Common myeloid progenitor, CD34-positive (primary cell): ENCODE measurements at places on chromosomes 1 and 21.
A peak's percentile ranks its signal among the peaks of the same experiment; 100 is the strongest.

GRCh38 chr1:18960821-18961220 is 4.3 kb upstream of the IFFO2 start:
- no peak for DNase-seq

GRCh38 chr1:81228926-81229325 is 571.8 kb upstream of the ADGRL2 start:
- DNase-seq: no peak

- DNase-seq: no peak
Measured at GRCh38 chr1:51523931-51524330, 4.9 kb upstream of the EPS15 start.

GRCh38 chr21:34942911-34943310 is 106.2 kb downstream of the RUNX1 start:
- DNase-seq: peak; percentile 83

GRCh38 chr1:54137534-54138061 is 15.2 kb downstream of the CDCP2 start:
- peak; percentile 57 for DNase-seq

GRCh38 chr1:105485207-105485606 is 1571.3 kb upstream of the PRMT6 start:
- no peak for DNase-seq

DNA sequence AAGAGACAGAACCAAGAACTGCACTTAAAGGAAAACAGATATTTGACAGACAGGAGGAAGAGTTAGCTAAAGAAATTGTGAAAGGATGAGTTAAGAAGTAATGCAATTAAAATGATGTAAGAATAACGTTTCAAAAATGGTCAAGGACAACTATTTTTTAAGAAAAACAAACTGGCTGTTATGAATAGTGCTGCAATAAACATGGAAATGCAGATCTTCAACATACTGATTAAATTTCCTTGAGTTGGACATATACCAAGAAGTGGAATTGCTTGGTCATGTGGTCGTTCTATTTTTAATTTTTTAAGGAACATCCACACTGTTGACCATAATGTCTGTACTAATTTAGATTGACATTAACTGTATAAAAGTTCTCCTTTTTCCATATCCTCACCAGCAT is 23.1 kb upstream of the PHTF1 start:
- DNase-seq: no peak

DNA sequence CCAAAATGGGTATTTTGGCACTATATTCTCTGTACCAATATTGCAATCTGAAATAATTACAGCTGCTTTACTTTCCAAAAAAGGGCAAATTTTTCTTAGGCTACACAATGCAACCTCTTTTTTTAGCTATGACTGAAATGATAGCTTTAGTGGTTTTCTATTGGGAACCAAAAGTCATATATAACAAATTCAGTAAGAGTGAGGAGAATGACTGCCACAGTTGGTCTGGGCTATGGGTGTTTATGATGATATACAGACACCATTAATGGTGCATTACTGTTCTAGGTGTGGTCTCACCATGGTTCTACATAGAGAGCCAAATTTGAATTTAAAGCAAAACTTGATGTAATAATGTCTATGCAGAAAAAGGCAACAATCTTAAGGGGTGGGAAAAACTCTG is 72.3 kb upstream of the PTBP2 start:
- DNase-seq: no peak

DNA sequence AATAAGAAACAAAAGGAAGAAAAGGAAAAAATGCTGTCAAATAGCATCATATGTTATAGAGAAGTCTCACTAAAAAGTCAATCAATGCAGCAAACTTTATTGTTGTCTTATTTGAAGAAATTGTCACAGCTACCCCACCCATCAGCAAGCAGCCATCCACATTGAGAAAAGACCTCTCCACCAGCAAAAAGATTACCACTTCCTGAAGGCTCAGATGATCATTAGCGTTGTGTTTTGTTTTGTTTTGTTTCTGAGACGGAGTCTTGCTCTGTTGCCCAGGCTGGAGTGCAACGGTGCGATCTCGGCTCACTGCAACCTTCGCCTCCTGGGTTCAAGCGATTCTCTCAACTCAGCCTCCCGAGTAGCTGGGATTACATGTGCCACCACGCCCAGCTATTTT is 29.0 kb downstream of the ATP2B4 start:
- no peak for DNase-seq

- DNase-seq: peak; percentile 21
Measured at GRCh38 chr1:209850342-209850979, 22.7 kb downstream of the UTP25 start.

DNA sequence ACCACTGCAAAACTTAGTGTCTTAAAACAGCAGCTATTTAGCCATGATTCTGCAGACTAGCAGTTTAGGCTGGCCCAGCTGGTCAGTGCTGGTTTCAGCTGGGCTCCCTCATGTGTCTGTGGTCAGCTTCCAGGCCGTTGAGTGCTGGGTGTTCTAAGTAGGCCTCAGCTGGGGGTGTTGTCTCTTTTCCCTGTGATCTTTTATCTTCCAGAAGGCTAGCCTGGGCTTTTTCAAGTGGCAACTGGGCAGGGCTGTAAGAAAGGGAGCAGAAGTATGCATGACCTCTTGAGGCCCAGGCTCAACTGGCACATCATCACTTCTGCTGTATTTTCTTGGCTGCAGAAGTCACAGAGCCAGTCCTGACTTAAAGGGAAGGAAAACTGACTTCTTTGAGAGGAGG is 136.1 kb downstream of the KIF26B start:
- no peak for DNase-seq

DNA sequence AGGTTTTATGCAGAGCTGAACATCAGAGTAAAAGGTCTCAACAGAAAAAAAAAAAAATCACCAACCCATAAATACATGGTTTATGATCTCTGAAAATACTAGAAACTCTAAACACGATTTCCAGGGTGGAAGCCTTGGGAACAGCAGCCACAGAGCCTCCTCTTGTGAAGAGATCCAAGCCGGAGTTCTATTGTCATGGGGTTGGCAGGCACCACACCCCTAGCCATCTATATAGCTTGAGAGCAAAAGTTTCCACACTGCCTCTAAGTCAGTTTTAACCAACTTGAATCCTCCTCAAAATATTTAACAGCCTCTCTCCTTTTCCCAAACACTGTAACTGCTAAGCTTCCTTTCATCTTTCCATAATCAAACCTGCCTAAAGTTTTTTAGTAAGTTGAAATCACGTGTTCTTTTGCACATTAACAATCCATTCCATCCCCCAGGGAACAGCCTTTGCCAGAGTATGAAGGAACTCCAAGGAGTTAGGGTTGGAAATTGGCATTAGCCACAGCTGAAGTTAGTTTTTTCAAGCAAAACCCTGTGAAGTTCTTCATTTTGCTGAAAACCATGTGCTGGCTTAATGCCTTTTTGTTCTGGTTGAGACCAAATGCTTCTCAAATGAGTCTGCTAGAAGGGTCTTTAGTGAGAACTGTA is 13.8 kb upstream of the SEC16B start:
- no peak for DNase-seq

DNA sequence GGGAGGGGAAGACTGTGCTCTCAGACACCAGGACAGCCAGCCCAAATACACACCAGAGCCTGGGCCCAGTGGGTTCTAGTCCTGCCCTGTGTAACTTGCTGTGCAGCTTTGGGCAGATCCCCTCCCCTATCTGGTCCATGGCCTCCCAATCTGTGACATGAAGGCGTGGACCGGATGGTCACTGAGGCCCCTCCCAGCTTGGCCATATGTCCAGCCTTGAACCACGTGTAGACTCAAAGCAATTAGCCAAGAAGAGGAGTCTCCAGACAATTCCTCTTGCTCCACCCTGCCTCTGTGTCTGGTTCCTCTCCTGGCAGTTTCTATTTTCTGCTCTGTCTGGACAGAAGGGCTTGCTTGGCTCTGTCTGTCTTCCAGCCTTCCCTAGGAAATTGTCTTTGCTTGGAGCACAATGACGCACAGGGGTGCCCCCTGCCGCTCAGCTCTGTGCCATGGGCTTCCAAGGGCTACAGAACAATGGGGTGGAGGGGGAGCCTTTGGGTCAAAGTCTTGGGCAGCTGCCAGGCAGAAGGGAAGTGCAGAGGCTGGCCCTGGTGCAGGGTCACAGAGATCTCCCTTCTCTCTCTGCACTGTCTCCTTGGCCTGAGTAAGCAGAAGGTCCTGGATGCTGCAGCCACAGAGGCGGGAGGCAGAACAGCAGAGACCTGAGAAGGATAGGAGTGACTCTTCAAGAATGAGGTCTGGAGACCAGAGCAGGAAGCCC is 66.1 kb downstream of the TENT5C start:
- peak; percentile 38 for DNase-seq

- peak; percentile 72 for DNase-seq
Measured at GRCh38 chr1:200409203-200409760, 554 bp downstream of the ZNF281 start.

DNA sequence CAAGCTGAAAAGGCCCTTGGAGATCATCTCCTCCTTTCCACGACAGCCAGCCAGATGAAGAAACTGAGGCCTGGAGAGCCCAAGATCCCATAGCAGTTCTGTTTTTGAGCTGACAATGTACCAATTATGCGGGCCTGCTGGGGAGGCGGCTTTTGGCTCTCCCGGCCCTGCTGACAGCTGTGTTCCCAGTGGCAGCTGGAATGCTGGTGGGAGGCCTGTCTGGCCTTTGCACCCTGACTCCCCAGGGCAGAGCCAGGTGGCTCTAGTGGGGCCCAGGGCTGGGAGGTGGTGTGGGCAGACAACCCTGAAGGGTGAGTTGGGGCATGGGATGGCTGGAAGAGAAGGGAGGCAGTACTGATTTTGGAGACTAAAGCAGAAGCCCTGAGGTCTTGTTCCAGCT is 30.7 kb upstream of the WASF2 start:
- no peak for DNase-seq

GRCh38 chr1:147892731-147893214 is 9.8 kb upstream of the GJA8 start:
- DNase-seq: peak; percentile 64

GRCh38 chr1:116375148-116375886 is 2.3 kb downstream of the ATP1A1 start:
- DNase-seq: no peak

- no peak for DNase-seq
Measured at GRCh38 chr1:82391712-82392111, 591.0 kb downstream of the ADGRL2 start.

GRCh38 chr1:165259706-165260428 is 96.6 kb downstream of the LMX1A start:
- no peak for DNase-seq

DNA sequence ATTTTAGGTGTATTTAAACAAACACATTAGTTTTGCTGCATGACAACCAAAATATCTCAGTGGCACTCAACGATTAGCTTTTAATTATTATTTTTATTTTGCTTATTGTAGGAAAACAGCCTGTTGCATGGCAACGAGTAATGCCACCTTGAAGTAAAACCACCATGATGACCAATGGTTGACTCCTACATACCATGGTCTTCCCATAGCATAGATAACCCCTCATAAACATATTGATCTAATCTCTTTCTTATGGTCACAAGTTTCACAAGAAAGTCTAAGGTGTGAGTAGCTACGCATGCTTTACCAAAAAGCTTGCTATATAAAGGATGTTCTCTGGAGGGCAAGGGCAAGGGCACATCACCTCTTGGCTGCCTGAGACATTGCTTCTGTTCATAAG is 61.5 kb upstream of the PTBP2 start:
- no peak for DNase-seq
